ENCODE measurements at places on chromosomes 5 and 9.

- no peak for DNase-seq
These were observed 406.9 kb upstream of the NMUR2 start for GRCh38 chr5:152811988-152812387.

GRCh38 chr9:123450996-123451395 lies 95.0 kb downstream of the CRB2 start:
- DNase-seq, result no peak

DNA sequence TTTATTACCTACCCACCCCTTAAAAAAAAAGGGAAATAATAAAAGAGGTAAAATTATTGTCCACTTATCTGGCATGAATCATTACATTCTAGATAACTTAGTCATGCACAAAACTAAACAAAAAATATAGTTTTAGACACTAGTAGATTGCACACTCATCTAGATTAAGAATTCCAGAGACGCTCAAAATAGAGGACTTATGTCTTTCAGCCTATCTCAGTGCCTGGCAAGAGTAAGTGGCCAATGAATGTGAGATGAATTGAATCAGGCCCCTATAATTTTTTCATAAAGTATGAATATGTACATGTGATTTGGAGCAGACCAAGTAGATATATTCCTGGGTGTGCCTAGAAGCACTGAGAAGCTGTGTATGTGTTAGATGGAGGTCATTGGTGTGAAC lies 2.0 kb upstream of the RXFP3 start:
- DNase-seq, result no peak

DNA sequence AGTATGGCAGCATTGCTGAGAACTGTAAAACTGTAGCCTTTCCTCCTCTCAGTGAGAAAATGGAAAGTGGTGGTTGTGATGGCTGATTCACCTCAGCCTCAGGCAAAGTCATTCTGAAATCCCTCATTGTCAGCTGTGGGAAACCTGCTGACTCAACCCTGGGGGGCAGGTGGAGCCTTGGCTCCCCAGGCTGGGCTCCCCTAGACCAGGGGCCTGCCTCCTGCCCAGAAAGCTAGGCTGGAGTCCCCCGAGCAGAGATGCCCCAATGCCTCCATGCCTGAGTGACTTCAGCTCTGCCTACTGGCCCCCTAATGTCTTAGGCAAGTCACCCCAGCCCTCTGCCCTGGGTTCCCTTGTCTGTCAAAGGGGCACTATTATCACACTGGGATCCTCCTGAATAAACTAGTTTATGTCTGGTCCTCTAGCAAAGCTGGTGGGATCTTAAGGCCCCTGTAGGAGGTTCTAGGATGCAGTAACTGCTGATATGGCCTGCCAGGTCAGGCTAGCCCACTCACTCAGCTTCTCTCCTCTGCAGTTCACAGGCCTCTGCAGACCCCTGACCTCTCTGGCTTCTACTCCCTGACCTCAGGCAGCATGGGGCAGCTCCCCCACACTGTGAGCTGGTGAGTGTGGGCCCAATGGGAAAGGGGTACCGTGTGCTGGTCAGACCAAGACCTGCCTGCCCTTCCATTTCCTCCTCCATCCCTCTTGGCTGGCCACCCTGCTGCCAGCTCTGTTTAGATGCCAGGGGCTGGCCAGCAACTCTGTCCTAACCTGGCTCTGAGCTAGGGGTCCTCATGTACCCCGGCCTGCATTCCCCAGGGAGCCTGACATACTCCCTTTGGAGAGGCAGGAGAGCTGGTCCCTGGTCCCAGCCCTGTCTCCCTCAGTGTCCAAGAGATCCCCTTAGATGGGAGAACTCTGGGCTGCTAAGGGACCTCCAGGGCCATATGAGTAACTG lies 24.2 kb downstream of the TCF7 start:
- no peak for DNase-seq

- no peak for DNase-seq
These were observed 21.0 kb upstream of the MRNIP start for GRCh38 chr5:179879690-179880010.

GRCh38 chr5:95733107-95733665 lies 2.0 kb downstream of the RHOBTB3 start:
- DNase-seq, result no peak

DNA sequence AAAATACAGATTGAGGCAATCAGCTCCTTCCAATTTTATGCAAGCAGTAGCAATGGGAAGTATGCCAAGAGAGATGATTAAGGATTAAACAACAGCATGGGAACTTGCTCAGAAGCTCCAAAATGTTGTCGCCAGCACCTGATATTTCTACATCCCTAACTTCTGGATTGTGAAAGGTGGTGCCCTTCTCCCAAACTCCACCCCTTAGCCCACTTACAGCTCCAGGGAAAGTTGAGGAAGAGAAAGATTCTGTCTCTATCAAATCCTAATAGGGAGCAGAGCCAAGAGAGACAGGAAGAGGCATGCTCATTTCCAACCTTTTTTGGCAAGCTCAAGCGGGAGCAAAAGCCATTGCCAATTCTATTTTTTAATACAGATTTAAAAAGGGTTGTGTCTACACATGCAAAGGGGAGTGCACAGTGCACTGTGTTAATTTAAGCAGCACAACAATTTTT lies 92.4 kb upstream of the NR3C1 start:
- no peak for DNase-seq

- DNase-seq, result no peak
These were observed 9.0 kb downstream of the MTMR12 start for GRCh38 chr5:32303755-32304120.

DNA sequence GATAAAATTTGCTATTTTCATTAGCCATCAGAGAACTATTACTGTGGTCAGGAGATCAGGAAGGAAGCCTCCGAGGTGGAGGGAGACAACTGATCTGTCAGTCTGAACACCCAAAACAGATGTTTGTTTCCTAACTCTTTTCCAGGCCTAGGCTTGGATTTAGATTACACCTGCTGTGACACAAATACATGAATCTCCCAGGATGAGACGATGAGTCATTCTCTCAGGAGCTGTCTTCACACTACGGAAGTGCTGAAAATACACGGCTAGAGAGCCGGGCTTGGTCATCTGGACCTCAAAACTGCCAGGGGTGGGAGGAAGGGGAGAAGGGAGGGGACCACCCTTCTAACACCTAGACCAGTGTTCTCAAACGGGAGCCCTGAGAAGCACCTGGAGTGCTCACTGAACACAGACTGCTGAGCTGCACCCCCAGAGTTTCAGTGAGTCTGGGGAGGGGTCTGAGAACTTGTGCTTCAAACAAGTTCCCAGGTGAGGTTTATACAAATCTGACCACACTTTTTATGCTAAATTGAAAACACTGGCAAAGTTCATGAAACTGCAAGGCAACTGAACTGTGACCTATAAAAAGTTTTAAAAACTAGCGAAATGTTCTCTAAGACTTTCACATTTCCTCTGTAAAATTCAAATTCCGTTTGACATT lies 80.3 kb upstream of the EQTN start:
- no peak for DNase-seq

GRCh38 chr9:77375956-77376532 lies 198.7 kb downstream of the VPS13A start:
- DNase-seq, result no peak

DNA sequence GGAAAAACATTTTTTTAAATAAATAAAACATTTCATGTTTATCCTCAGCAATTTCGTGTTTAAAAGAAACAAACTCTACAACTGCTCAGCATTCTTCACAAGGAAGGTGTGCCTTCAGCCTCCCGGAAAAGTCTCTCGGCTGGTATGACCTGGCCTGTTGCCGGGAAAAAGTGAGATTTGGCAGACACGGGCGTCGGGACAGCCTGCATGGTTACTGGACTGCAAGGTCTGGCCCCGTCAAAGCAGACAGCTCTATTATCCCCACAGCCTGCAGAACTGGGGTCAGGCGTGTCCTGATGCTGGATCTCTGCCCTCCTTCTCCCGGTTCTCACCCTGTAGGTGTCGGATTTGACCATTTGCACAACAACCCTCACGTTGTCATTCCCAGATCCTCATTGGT lies 120.3 kb upstream of the SPATA31C2 start:
- no peak for DNase-seq

GRCh38 chr9:81595887-81596543 lies 93.3 kb downstream of the TLE1 start:
- DNase-seq, result no peak

DNA sequence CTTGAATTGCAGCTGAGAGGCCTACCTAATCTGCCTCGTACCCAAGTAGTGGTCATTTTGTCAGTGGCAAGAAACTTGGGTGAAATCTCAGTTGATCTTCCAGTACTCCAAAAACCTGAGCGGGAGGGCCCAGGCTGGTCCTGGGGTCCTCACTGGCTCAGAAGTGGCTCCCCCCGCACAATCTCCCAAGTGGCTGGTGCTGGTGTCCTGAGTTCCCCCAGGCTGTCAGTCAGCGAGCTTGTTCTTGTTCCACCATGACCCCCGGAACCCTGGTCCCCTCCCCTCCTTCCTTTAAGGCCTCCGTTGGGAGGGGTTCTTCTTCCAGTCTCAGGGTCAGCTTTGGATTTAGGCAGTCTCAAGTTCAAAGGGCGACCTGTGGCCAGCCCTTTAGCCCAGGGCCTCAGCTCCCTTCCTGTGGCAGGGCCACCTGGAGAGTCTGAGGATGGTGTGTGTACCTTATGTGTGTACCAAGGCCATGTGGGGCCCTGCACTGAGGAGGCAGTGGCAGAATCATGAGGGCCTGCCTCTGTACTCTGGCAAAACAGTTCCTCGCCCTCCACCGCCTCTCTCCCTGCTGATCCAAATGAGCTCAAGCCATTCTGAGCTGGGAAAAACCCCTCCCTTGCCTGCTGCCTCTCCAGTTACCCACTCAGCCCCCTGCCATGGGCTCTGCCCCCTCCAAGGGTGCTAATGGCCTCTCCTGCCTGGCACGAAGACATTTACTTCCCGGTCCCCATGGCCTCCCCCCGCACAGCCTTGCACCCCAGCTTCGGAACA lies 4.5 kb upstream of the DBN1 start:
- no peak for DNase-seq

- DNase-seq, result no peak
These were observed 8.5 kb downstream of the GOLPH3 start for GRCh38 chr5:32165597-32165996.

DNA sequence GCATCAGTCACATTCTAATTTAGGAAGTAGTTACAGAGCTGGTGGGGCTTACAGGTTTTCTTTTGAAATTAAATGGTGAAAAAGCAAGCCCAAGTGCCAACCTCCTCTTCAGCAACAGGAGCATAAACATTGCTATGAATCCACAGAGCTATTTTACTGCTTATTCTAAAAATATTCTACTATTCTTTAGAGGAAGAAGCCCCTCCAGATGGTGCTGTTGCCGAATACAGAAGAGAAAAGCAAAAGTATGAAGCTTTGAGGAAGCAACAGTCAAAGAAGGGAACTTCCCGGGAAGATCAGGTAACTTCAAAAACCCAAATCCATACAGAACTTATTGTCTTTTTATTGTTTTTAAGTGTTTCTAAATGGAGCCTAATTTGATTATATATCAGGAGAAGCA lies 202.8 kb downstream of the CWC27 start:
- DNase-seq, result no peak

- DNase-seq, result peak; percentile 58
These were observed 174.7 kb upstream of the PRDM9 start for GRCh38 chr5:23332650-23333251.

- no peak for DNase-seq
These were observed 259.6 kb upstream of the RPS23 start for GRCh38 chr5:82537687-82538306.

DNA sequence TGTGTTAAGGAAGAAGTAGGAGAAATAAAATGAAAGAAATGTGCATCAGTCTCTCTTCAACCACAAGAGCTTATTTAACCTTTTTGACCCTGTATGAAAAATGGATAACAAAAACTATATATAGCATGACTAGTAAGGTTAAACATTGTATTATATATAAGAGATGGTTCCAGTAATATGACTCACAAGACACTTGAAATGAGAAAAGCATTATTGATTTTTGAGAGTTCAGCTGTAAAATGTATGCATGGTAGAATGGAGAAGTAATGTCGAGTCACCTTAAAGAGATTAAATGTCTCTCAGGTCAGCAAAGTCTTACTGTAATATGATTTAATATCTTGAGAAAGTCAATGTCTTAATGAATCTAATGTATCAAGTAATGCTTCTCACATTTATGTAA lies 860.9 kb downstream of the TAF11L14 start:
- DNase-seq, result no peak

- peak; percentile 31 for DNase-seq
These were observed 112.5 kb upstream of the LARP1 start for GRCh38 chr5:154642499-154643245.

DNA sequence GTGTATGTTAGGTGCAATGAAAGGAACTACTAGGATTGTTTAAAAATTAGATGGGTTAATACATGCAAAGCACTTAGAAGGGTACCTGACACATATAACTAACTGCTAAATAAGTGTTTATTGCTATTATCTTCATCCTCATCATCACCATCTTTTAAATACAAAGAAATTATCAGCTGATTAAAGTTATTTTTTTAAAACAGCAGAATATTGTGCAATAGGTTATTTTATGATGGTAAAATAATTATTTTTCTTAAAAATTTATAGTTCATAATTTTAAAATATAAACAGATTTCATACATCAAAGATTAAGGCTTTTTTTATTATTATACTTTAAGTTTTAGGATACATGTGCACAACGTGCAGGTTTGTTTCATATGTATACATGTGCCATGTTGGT lies 86.9 kb upstream of the SREK1 start:
- no peak for DNase-seq

DNA sequence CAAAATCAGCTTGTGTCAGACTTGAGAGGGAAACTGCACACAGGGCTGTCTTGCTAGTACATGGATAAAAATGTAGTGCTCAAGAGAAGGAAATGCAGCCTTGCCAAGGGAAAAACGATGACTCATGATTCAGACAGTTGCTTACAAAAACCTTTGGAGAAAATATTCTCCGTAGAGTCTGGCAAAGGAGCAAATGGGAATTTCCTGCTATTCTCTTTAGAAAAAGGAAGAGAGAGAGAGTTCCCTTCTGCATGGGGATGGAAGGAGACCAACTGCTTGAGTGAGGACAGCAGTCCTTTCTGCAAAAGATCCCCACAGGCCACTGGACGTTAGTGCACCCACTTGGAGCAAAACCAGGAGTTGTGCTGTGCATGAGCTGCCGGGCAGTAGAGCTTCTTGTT lies 7.6 kb downstream of the IFNB1 start:
- DNase-seq, result no peak

- DNase-seq, result no peak
These were observed 4.4 kb downstream of the GDNF start for GRCh38 chr5:37835380-37835973.

DNA sequence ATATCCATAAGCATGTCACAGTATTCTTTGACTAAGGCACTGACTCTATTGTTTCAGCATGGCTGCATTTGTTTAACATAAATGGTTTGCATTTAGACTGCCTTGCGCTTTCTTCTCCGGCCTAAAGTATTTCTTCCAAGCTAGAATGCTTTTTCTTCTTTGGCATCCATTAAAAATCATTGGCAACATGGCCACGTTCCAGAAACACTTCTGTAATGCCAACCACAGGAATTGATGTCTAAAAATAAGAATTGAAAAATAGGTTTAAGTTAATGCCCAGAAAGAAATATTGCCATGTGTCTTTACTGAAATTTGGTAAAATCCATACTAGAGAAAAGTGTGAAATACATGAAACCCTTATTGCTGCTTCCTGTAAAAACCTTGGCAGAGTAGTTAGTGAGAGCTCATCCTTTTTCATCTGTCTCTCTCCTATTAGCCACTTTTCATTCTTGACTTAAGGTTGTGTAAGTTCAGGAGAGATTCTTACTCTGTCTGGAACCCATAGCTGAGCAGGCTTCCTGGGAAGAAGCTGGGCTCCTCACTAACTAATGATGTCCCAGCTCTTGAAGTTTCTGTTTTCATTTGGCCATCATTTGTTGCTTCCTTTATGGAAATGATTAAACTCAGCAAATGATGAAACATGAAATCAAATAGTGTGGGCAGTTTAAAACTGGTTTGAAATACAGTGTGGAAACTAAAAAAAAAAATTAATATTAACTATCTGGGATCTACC lies 58.2 kb upstream of the RPS23 start:
- DNase-seq, result no peak

- DNase-seq, result no peak
These were observed 1712.5 kb upstream of the C9orf72 start for GRCh38 chr9:29285818-29286217.

Data from SW 1271 (cell line).